ENCODE measurements at places on chromosomes 4 and X.
A peak's percentile ranks its signal among the peaks of the same experiment; 100 is the strongest.

GRCh38 chr4:160485071-160485687 lies 1382.3 kb downstream of the RAPGEF2 start:
- no peak for DNase-seq

DNA sequence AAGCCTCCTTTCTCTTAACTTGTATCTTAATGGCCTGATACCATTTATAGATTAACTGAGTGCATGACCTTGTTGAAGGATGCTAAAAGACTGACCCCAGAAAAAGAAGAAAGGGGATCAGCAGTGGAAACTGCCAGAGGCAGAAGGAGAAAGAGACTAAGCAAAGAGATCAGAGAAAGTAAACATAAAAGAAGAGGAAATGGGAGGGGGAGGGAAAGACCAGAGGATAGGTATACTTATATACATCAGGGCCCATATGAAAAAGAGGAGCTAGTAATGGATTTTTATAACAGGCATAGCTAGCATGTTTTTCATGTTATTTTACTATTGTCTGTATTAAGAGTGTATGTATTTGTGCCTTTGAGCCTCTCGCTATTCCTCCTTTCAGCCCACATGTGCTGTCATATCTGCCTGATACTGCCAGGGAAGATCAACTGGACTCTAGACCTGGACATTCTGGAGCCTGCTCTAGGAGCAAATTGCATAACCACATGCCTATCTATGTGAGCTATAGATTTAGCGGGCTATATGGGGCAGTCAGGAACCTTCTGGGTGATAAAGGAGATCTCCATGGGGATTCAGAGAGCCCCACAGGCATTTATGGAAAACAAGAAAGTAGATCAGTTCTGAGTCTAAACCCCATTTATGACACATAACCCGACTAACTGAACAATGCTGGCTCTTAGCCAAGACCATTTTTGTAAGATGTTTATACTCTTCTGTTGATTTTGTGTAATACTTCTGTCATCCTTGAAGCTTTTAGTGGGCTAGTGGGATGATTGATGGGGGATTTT lies 13.4 kb upstream of the SNX12 start:
- DNase-seq, result no peak

- peak; percentile 35 for DNase-seq
Observed at GRCh38 chrX:41180194-41180908, 95.1 kb downstream of the USP9X start.

DNA sequence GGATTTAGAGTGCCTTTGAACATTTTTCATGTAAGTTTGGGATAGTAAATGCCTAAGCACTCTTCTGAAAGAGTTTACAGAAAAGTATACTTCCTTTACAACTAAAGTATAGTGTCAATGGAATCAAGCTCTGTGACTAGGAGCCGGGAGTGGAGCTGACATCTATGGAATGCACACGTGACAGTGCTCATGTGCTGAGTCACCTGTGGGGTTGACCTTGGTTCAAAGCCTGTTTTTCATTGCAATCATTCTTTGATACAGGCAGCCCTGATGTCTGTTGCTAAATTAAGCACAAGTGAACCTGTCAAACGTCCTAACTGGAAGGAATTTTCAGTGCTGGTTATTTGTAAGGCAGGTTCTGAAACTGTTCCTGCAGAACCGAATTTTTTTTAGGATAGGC lies 82.5 kb downstream of the GPAT3 start:
- no peak for DNase-seq

GRCh38 chr4:94372991-94373390 lies 30.4 kb upstream of the HPGDS start:
- DNase-seq, result no peak

GRCh38 chr4:53055716-53056403 lies 193.7 kb downstream of the RASL11B start:
- DNase-seq, result no peak

DNA sequence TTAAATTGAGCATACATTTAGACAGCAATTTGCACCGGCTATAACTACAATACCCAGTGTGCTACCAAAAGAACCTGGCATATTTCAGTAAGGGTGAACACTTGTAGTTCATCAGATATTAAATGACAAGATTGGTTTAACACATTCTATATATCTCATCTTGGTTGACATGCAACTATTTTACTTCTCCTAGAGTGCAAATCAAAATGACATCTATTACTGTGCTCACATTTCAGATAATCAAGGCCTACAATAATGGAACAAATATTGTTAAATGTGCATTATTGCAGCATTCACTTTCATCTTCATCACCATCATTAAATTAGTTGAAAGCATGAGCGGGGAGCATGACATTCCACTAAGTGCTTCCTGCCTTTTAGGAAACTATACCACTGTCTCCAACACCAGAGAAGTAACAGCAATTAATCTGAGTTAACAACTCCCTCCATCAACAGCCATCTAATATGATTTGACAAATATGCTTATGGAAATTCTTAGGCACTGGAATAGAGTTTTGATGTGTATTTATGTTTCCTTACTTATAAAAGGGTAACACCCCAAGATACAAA lies 209.8 kb upstream of the SLIT2 start:
- DNase-seq, result no peak

DNA sequence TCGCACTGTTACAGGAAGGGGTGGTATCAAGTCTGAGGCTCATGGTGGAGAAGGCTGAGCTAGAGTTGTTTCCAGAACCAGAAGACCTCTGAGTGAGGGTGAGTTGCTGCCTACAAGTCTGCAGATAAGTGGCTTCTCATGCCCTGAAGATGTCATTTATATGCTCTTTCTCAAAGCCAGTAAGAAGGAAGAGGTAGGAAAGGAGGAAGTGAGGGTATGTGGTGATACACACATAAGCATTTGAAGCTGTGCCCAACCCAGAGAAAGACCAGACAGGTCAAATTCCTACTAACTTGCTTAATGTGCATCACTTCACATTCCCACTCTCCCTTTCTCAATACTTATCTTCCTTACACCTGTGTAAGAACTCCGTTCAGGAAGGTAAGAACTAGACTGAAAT lies at the start of gene PPBP:
Gene PPBP, minus strand, starts transcription at position 130 of the 400 bp plus-strand sequence. Its CDS starts 87 bp downstream, at position 43.
- no peak for DNase-seq

- no peak for DNase-seq
Observed at GRCh38 chrX:150506486-150506885, 61.9 kb upstream of the MTM1 start.

GRCh38 chr4:44629280-44629866 lies 22.1 kb downstream of the YIPF7 start:
- peak; percentile 11 for DNase-seq

- DNase-seq, result no peak
Observed at GRCh38 chr4:92421920-92422319, 118.2 kb downstream of the GRID2 start.

- DNase-seq, result no peak
Observed at GRCh38 chrX:150846130-150846529, 52.3 kb downstream of the CD99L2 start.

DNA sequence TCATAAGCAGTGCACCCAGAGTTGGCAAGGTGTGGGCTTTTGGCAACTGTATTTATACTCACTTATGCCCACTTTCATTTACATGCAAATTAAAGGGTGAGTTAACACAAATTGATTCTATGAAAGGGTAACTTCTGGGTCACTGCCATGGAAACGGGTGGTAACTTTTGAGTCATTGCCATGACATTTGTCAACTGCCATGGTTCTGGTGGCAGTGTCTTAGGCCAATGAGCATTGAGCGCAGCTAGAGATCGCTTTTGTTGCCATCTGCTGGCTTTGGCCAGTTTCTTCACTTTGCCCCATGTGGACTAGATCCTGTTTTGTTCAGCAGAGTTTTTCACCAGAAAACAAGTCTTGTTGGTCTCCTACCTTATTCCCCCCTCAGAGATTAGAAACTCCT lies 170.8 kb upstream of the NUDT6 start:
- no peak for DNase-seq

GRCh38 chrX:42176789-42177188 lies 253.4 kb upstream of the CASK start:
- no peak for DNase-seq

- no peak for DNase-seq
Observed at GRCh38 chrX:40883021-40883619, 147.8 kb upstream of the MED14 start.

DNA sequence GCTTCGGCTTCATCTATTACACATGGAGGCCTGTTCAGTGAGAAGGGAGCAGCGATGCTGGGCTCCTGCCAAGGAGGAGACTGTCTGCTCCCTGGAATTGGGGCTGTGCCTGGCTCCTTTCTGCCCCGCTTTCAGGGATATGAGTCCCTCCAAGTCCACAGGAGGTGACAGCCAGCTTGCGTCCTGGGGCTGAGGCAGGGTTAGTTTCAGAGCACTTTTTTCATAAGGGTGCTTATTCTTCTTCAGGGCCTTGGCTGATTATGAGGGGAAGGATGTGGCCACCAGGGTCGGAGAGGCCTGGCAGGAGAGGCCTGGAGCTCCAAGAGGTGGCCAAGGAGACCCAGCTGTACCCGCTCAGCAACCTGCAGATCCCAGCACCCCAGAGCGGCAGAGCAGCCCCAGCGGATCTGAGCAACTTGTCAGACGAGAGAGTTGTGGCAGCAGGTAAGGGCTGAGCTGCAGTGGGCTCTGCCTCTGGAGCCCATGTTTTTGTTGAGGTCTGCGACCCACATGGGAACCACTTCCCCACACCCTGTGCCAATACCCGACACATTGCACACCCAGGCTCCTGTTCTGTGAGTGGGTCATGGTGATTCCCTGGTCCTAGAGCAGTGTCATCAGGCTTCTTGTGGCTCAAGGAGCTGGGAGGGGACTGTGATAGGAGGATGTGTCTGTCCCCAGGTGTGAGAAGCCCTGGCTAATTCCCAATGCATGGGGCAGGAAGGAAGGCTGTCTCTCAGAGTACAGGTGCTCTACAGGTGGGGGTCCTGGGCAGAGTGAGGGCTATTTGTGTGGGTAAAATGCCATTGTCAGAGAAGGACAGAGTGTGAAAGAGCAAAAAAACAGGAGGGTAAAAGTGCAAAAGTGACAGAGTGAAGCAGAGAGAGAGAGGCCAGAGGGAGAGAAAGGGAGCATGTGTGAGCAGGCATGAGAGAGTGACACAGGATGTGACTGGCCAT lies 47.4 kb downstream of the ZNF185 start:
- DNase-seq, result no peak

- DNase-seq, result no peak
Observed at GRCh38 chr4:1501754-1502500, 95.7 kb upstream of the NKX1-1 start.

Measured in naive thymus-derived CD4-positive, alpha-beta T cell (primary cell).